Non-pigmented ciliary epithelial cell (primary cell): ENCODE measurements at places on chromosomes 3 and 15.

- DNase-seq = no peak
Measured at GRCh38 chr15:31792611-31793199, 237.6 kb upstream of the CHRNA7 start.

GRCh38 chr3:107919239-107919638 lies 171.6 kb downstream of the CD47 start:
- no peak for DNase-seq

DNA sequence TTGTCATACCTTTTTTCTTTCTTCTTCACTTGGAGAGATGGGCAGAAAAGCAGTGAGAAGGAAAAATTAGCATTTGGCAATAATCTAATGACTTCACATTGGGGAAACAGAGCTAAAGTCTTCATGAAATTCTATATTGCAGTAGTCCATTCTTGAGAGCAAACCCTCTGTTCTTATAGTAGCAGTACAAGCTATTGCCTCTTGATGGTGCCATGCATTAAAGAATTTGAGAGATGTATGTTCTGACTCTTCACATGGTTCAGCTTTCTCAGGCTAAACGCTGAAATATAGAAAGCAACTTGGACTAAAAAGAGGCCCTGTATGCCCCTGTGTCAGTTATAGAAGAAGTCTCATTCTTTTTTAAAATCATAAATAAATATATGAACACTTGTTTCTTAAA lies 36.0 kb downstream of the PHLDB2 start:
- DNase-seq = no peak

- no peak for DNase-seq
Measured at GRCh38 chr3:46484388-46484787, 13.4 kb upstream of the RTP3 start.
